ENCODE measurements at places on chromosomes 3 and 15.
A peak's percentile ranks its signal among the peaks of the same experiment; 100 is the strongest.

DNA sequence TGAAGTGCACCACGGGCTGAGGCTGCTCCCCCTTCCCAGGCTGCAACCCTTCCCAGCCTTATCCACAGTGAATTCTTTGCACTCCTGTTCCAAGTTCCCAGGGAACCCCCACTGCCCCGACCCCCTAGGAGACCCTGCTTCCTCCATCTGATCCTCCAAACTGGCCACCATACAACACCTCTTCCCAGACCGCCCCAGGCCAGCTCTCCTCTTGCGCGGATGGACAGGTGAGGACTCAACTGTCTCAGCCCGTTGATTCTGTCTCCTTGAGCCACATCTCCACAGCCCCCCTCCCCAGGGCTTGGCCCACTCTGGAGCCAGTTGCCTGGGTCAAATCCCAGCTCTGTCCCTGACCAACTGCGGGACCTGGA, 21.7 kb downstream of the GRIP2 start:
- no peak for DNase-seq

- peak; percentile 95 for DNase-seq
Measured at GRCh38 chr3:16511681-16512434, 1.6 kb downstream of the RFTN1 start.

DNA sequence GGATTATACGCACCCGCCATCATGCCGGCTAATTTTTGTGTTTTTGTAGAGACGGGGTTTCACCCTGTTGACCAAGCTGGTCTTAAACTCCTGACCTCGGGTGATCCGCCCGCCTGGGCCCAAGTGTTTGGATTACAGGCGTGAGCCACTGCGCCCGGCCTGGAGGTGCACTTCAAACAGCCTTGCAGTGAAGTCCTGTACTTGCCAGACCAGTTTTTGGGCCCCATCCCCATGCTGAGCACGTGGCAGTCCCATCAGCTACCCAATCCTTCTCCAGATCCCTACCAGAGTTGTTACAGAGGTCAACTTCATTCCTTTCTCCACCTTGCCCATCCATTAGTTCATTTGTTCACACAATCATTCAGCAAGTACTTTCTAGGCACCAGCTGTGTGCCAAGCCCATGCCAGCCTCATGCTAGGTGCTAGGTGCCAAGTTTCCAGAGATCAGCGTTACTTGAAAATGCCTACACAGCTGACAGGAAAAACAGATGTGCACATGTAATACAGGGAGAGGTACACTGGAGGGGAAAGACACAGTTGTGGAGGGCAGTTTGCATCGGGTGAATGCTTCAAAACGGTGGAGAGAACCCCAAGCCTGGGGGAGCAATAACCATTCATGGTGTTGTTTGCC, 2.2 kb downstream of the DNAH1 start:
- no peak for DNase-seq

GRCh38 chr3:104717828-104718196, 648.9 kb upstream of the ALCAM start:
- DNase-seq = peak; percentile 57

GRCh38 chr3:125067225-125067624, 11.4 kb upstream of the HEG1 start:
- no peak for DNase-seq

DNA sequence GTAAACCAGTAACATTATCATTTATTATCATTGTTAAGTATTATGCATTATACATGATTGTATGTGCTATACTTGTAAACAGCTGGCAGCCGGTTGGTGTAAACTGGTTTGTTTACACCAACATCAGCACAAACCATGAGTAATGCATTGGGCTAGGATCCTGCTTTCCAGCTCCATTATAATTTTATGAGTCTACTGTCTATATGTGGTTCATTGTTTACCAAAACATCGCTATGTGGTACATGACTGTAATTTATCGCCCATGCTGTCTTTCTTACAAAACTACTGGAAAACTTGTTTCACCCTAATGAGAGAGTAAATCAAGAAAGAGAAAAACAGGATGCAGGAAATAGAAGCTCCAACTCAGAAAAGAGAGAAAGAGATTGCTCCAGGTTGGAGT, 224.8 kb upstream of the CBLB start:
- DNase-seq = no peak

GRCh38 chr15:89767411-89767915, 8.7 kb upstream of the MESP2 start:
- no peak for DNase-seq

- no peak for DNase-seq
Measured at GRCh38 chr15:88006146-88006545, 250.4 kb downstream of the NTRK3 start.

GRCh38 chr15:92797168-92798052, 102.7 kb upstream of the CHD2 start:
- DNase-seq = peak; percentile 87
